ENCODE measurements at places on chromosomes 12 and 14.
A peak's percentile ranks its signal among the peaks of the same experiment; 100 is the strongest.

- no peak for DNase-seq
Measured at GRCh38 chr12:45388545-45388944, 172.7 kb downstream of the ANO6 start.

DNA sequence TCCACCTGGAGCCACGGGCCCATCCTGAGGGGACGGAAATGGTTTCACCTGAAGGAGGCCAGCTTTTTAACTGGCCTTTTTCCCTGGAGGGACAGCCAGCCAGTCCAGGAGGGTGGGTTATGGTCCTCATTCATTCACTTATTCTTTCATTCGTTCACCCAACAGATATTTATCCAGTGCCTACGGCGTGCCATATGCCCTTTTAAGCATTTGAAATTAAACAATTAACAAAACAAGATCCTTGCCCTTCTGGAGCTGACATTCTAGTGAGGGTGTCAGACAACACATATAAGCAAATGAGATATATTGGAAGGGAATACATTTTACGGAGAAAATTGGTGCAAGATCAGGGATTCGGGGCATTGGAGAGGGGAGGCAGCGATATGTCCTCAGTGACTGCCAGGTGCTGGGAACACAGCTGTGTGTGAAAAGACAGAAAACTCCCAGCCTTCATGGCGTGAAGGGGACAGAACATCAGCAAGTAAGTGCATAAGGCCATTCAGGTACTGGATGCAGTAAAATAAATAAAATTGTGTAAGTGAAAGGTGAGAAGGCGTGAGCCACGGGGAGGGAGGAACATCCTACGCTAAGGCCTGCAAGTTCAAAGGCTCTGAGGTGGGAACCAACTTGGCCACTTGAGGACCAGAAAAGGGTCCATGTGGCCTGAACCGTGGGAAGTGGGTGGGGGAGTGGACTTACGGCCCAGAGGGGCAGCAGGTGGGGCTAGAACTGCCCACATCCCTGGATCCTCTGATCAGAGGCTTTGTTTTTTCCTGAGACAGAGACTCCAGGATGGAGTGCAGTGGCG is 684 bp upstream of the ABCB9 start:
- no peak for DNase-seq

DNA sequence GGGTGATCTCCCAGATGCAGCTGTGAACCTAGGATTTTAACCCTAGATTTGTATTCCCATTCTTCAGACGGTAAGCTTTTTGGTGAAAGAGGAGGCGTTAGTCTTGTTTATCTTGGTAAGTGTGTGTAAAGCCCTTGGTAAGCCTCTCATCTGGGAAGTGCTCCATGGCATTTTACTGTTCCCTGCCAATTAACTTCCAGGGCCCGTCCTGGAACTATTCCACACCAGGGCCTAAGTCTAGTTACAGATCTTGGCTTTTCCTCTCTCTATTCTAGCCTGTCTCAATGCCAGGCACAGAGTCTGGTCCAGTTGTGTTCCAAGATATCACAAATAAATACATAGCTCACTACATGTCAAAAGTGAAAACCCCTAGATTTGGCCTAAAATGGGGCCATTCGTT is 42.4 kb downstream of the YEATS4 start:
- no peak for DNase-seq

- no peak for DNase-seq
Measured at GRCh38 chr12:11941606-11942337, 129.0 kb upstream of the BCL2L14 start.

DNA sequence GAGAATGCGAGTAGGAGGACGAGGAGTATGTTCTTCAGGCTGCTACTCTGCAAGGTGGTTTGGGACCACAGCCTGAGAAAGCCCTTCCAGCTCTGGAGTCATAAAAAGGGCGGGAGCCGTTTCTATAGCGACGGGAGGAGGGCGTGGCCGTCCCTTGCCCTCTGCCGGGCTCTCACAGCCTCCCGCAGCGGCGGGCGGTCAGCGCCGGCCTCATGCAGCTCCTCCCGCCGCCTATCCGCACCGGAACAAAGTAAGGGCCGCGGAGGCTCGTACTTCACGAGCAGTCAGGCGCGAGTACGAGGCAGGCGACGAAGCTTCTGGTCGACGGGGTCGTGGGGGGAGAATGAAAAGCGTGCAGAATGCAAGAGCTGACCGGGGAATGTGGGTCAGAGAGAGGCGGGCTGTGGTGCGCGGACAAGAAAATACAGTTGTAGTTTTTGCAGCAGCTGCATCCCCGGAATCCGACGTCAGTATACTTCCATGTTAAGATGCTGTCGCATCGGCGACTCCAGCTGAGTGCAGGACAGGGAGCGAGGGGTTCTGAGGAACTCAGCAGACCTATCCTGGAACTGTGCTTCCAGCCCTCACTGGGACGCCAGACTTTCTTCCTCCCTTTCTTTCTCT is at the start of gene DYRK4:
Gene DYRK4, plus strand, starts transcription at position 175 of the 624 bp plus-strand sequence. Its CDS starts 38 bp downstream, at position 213.
- DNase-seq = no peak

- peak; percentile 35 for DNase-seq
Measured at GRCh38 chr14:23379366-23380196, 2.7 kb downstream of the CMTM5 start.

- no peak for DNase-seq
Measured at GRCh38 chr12:80715713-80716249, 931 bp upstream of the MYF5 start.

DNA sequence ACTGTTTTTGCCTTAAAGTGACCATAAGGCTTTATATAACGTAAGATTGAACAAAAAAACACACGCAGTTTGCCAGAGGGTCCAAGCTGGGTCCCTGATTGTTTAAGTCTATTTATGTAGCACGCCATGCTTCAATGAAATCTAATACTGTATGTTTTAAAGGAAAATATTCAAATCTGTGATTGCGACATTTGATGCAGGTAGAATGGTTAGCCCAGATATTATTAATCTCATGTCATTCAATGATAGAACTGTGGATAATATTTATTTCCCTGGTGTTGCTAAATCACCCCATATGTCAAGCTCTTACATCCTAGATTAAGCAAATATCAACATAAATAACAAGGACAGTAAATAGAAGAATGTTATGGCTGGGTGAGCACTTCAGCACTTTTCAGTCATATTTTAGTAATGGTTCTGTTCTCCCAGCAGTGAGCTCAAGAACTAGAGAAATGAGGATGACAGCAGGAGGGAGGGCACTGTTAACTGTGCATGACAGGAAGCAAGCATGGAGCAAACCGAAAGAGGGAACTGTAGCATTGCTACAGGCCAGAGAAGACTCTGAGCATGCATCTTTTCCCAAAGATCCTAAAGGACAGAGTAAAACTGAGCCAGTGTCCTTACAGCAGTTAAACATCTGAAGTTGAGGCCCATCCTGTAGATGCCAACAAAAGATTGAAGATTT is 465.7 kb upstream of the MGAT4C start:
- no peak for DNase-seq

GRCh38 chr12:123942238-123942653 is 30.4 kb downstream of the CCDC92 start:
- no peak for DNase-seq

GRCh38 chr14:103891667-103892215 is 36.5 kb upstream of the TDRD9 start:
- no peak for DNase-seq

GRCh38 chr12:26514364-26514763 is 318.6 kb downstream of the ITPR2 start:
- no peak for DNase-seq

GRCh38 chr12:54560374-54560858 is 11.0 kb downstream of the PDE1B start:
- DNase-seq = peak; percentile 88

- DNase-seq = no peak
Measured at GRCh38 chr12:29562110-29562804, 64.8 kb upstream of the OVCH1 start.

DNA sequence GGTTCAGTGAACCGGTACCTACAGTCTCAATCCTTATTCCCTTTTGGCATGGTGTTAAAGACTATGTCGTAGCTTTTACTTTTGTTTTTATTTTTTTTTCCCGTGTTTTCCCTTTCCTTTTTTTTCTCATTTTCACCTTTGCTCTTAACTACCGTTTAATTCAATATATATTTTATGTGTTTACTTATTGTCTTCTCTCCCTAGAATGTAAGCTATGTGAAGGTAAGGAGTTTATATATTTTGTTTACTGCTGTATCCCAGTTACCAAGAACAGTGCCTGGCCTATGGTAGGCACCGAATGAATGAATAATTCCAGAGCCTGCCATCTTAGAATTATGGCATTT is 261 bp upstream of the MLH3 start:
- DNase-seq = no peak

DNA sequence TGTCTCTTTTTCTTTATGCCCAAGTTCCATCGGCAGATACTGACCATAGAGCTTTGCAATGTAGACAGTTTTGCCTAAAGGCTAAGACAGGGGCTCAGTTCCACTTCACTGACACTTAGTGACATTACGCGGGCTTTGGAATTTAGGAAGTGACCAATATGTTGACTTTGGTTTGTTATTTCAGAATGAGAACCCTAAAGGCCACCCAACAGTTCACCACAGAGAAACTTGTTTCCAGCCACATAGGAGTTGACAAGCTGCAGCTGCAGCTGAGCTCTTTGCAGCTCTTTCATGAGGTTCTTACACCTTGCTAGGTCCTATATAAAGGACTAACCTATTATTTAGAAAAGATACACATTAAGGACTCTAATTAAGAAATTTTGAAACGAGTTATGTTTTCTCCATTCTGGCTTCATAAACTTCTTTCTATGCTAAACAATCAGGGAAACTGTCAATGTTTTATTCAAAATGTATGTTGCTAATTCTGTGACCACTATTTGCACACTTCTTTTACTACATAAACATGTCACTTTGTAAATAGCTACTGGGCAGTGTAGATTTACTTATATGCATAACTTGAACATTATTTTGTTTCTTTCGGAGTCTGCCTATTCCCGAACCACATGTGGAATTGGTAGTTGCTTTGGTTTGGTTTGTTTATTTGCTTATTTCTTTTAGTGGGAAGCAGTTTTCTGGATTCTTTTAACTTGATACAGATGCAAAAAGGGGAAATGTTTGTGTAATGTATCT is 18.5 kb upstream of the KLRD1 start:
- peak; percentile 12 for DNase-seq

DNA sequence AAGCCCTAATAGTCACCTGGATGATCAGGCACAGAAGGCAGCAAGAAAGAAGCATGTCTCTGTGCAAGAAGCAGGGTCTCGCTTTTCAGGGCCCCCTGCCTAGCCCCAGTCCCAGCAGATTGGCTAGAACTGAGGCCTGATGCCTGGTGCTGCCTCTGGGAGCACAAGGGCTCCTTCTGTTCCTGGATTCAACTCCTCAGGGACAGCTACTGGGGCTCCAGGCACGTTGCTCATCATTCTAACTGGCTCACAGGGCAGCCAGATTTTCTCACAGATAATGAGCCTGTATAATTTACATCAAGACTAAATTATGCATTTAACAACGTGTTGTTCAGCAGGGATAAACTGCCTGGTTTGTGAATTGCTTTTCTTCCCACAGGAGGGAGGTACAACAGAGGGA is 106.5 kb upstream of the PLXNC1 start:
- no peak for DNase-seq

- no peak for DNase-seq
Measured at GRCh38 chr12:90245391-90245790, 536.8 kb upstream of the ATP2B1 start.

- no peak for DNase-seq
Measured at GRCh38 chr12:111932241-111932640, 80.7 kb downstream of the TMEM116 start.

DNA sequence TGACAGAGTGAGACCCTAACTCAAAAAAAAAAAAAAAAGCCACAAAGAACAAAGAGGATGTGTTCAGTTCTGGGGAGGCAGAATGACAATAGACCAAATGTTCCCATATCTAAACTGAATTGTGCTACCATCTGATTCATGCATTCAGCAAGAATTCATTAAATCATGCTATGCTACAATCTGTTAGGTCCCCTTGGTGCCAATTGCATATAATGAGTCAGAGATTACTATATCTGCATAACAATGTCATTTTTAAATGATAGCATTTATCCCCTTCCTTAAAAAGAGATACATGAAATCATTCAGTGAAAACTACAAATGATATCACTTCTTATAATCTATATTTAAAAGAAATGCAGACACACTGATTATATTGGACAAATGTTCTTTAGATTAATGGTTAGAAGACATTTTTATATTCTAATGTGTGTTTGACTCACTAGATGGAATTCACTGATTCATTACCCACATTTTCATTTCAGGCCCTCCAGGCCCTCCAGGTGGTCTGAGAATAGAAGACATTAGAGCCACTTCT is 207.6 kb upstream of the PDZRN4 start:
- DNase-seq = no peak

GRCh38 chr12:54428050-54429013 is 9.3 kb upstream of the ITGA5 start:
- DNase-seq = no peak

DNA sequence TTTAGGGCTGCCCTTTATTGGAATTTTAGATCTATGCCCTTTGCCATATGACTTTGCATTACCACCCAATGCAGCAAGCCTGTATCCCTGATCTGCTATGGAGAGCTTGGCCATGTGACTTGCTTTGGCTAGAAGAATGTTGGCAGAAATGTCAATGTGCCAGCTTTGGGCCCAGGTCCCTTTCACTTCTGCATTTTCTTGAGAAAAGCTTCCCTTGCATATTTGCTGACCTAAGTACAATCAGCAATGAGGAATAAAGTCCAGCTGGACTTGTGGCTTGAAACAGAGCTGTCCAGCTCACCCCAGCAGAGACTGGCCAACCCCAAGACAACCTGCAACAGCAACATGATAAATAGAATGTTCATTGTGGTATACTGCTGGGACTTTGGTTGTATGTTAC is 135.9 kb downstream of the PAH start:
- no peak for DNase-seq

DNA sequence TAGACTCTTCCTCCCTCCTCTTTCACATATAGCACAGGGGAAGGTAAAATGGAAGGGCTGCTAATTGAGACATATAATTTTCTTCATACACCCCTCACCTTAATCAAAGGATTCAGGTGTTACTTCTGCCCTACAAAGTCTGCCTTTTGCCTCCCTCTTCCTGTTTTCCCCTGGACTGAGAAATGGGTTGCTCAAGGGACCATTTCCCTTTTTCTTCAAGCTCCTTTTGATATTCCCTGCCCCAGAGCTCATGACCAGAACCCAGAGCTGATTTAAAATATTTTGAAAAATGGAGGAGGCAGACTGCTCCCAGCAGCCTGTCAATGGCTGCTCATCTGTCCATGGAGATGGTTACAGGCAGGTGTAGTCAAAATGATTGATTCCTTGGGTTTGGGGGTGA is 6.3 kb upstream of the PIP4K2C start:
- no peak for DNase-seq

GRCh38 chr12:119412811-119413794 is 78.6 kb downstream of the CCDC60 start:
- DNase-seq = peak; percentile 25

DNA sequence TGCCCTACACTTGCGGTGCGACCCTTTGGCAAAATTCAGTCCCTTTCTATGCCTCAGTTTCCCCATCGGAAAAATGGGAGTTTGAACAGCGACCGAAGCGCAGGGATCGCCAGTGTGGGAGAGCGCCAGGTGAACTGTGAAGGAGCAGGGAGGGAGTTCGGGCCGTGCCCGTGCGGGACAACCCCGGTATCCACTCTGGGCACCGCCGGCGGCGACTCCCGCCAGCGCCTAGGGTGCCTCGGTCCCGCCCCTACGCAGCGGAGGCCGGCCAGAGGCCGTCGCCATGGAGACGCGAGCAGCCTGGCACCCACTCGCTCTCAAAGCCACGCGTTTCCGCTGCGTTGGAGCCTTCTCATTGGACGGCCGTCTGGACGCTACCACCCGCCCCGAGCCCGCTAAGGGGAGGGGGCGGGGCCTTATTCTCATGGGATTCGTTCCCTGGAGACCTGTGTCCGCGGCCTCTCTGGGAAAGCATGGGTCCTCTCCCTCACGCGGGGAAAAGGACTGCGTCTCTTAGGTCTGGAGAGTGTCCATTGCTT is 729 bp upstream of the MLEC start:
- peak; percentile 98 for DNase-seq

- DNase-seq = no peak
Measured at GRCh38 chr14:103185051-103186029, 62.1 kb downstream of the TNFAIP2 start.

Measured in T-helper 2 cell treated with Interferon-gamma antibody and Interleukin-4, amounts not matched to agents 5 μg/mL and 100 μg/mL, for 36 hours (primary cell).